ENCODE measurements at places on chromosomes 2 and 18.

GRCh38 chr2:101987832-101988231 is 3.9 kb upstream of the IL1R2 start:
- no peak for DNase-seq

- no peak for DNase-seq
Measured at GRCh38 chr2:210177769-210178168, 6.6 kb upstream of the KANSL1L start.

GRCh38 chr2:109439986-109440385 is 173.8 kb downstream of the SEPTIN10 start:
- no peak for DNase-seq

GRCh38 chr18:78505851-78506461 is 473.7 kb upstream of the SALL3 start:
- no peak for DNase-seq

- DNase-seq: no peak
Measured at GRCh38 chr2:109727929-109728447, 66.1 kb upstream of the RGPD5 start.

DNA sequence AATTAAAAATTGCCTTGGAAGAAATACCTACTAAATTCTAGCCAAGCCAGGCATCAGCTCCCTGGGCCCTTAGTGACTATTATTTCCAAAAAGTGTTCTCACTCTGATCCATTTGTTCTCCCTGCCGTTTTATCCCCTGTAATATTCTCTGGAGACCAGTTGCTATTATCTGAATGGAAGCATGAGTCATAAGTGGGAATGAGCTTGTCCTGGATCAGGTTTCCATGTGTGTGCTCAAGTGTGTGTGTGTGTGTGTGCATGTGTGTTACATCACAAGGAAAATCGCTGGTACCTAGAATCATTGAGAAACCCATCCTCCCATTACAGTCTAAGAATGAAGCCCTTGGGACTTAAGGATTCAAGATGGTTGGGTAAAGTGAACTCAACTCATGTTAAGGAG is 130.3 kb upstream of the CXCR4 start:
- no peak for DNase-seq

DNA sequence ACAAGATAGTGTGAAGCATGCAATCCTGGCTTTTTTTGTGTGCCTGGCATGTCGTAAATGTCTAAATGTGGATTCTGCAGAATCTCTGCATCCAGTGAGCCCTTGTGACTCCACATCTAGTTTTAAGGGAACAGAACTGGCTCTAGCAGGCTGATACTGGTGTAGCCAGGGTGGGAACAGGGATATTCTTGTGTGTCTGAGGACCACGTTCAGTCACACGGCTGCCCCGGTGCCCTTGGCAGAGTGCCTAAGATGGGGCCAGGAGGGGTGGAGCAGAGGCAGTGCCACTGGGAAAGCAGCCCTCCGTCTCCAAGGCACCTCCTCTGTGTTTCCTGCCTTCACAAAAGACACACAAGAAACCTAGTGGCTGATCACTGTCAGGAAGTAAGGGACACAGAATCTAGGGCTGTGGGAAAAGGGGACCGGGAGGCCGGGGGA is 91.5 kb upstream of the PARD3B start:
- DNase-seq: no peak
